Smooth muscle cell of the pulmonary artery (primary cell): ENCODE measurements at places on chromosomes 11 and 22. TPM values are rescaled to one million over a fixed set of nuclear protein-coding genes. Genes with fewer than 3 reads are reported as not detected.

The MOGAT2 gene
- total RNA-seq, result not detected in 2 replicates

The MUC6 gene
- not detected in 2 replicates for total RNA-seq

The OR2AG1 gene
- not detected in 2 replicates for total RNA-seq

The CABP4 gene
- total RNA-seq, result under 0.01 TPM in 1 of 2 replicates, not detected in the other

The OR52B2 gene
- total RNA-seq, result not detected in 2 replicates

The APOBEC3C gene
- 13.1 and 15.0 TPM in 2 replicates for total RNA-seq

The UPB1 gene
- total RNA-seq, result under 0.01 and 0.03 TPM in 2 replicates

The OR52I1 gene
- total RNA-seq, result not detected in 2 replicates

The DGCR8 gene
- total RNA-seq, result 27.7 and 38.1 TPM in 2 replicates

The INSC gene
- total RNA-seq, result 0.17 and 0.46 TPM in 2 replicates

The ELFN2 gene
- under 0.01 and 0.10 TPM in 2 replicates for total RNA-seq

The MOV10L1 gene
- 1.5 and 1.7 TPM in 2 replicates for total RNA-seq

The PIH1D2 gene
- total RNA-seq, result 0.66 and 2.4 TPM in 2 replicates

The GAL3ST3 gene
- 0.13 and 0.59 TPM in 2 replicates for total RNA-seq

The ARHGAP20 gene
- total RNA-seq, result 3.0 and 6.1 TPM in 2 replicates

The OR10D3 gene
- not detected in 2 replicates for total RNA-seq

The APOA1 gene
- total RNA-seq, result 4.4 and 6.8 TPM in 2 replicates

The NFAM1 gene
- 0.07 TPM in 2 replicates for total RNA-seq

The NRGN gene
- total RNA-seq, result 0.17 and 0.20 TPM in 2 replicates
